ENCODE measurements at places on chromosomes 12 and 14.
A peak's percentile ranks its signal among the peaks of the same experiment; 100 is the strongest.

- DNase-seq: no peak
These were observed 463.1 kb downstream of the RAD51B start for GRCh38 chr14:68282479-68283377.

DNA sequence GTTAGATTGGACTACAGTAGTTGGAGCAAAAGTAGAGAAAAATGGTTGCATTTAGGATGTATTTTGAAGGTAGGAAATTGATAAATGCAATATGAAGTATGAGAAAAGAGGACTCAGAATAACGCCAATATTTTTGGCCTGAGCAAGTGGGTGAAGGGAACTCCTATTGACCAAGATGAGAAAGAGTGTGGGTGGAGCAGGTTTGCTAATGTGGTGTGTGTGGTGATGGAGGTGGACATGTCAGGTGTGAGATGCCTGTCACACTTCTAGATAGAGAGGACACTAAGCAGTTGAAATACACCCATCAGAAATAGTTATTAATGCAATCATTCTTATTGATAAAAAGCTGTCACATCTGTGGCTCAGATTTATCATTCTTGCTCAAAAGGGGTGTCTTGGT, 7.3 kb downstream of the GUCY2C start:
- no peak for DNase-seq

- DNase-seq: no peak
These were observed 49.2 kb downstream of the NINJ2 start for GRCh38 chr12:613996-614395.

GRCh38 chr12:50772877-50773276, 9.0 kb downstream of the ATF1 start:
- no peak for DNase-seq

- DNase-seq: peak; percentile 81
These were observed 132.8 kb downstream of the RMST start for GRCh38 chr12:97595426-97595831.

GRCh38 chr12:30753751-30754382, 884 bp downstream of the CAPRIN2 start:
- peak; percentile 98 for DNase-seq

- no peak for DNase-seq
These were observed 76.2 kb upstream of the KCNA1 start for GRCh38 chr12:4833524-4833923.

- no peak for DNase-seq
These were observed 48.7 kb downstream of the BEGAIN start for GRCh38 chr14:100538351-100539002.

- peak; percentile 51 for DNase-seq
These were observed 8.5 kb upstream of the PRKAB1 start for GRCh38 chr12:119659289-119659897.

GRCh38 chr14:64788706-64789105, 84.5 kb downstream of the PLEKHG3 start:
- peak; percentile 67 for DNase-seq

DNA sequence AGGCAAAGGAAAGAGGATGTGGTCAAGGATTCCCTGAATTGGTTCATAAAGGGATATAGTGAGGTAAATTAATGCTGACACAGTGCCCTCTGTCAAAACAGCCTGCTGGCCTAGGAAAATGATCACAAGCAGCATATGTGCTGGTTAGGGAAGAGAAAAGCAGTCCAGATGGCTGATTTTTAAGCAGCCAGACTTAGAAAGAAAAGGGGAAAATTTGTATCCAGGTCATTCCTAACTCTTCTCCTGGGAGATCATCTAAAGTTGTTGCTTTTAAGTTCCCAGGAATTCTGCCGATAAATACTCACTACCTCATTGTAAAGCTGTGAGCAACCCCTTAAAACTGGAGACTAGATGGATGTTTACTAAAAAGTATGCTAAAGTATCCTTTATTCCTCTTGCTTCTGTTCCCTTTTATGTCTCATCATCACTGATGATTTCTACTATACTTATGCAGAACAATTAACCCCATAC, 46.4 kb upstream of the CNOT2 start:
- peak; percentile 66 for DNase-seq

DNA sequence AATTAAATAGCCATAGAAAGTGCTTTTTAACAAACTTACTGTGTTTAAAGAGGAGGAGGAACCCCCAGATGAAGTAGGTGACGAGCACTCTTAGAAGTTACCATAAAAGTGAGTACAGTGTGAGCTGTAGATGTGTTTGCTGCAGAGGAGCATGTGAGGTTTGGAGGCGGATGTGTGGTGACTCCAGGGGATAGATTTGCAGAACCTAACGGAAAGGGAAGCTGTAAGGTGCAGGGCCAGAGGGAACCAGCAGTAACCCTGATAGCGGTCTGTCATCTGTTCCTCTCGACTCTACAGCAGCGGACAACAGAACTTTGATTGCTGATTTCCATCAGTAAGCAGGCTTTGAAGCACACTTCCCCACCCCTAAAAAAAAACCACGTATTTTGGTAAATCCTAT, 5.2 kb downstream of the CALM1 start:
- DNase-seq: no peak

DNA sequence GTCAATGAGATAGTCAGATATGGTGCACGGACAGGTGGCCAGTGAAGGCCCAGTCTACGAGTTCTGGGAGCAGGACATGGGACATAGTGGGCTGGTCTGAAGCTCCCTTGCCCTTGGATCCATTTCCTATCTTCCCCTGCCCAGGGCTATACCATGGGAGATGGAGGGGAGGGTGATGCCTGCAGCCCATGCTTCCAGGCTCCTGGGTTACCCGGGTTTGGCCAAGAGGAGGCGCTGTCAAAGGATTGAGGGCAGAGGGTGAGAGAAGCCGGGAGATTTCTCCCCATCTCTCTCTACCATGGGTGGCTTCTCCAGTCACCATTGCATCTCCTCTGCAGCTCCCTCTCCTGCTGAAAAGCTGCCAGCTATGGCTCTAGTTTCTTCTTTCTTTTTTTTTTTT, 52.8 kb upstream of the LHX5 start:
- no peak for DNase-seq

GRCh38 chr14:37201724-37202123, 4.0 kb downstream of the MIPOL1 start:
- DNase-seq: no peak

DNA sequence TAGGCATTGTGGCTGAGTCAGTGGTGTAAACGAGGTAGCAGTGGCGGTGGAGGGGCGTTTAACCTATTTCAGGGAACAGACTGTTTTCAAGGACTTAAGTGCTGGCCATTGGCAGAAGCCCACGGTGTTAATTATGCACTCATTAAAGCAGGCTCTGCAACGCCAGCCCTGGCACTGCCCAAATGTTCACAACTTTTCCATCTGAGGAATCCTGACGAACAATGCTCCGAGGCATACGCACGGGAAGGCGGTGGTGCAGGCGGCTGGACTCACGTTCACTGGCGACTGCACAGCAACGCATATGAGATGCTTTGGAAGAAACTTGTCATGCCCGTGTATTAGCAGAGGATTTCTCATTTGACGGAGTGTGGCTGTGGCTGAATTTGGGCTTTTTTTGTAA, 70.6 kb upstream of the SLC24A4 start:
- DNase-seq: peak; percentile 62

- DNase-seq: no peak
These were observed 53.4 kb upstream of the EVL start for GRCh38 chr14:100011628-100012325.

- peak; percentile 92 for DNase-seq
These were observed 827.6 kb downstream of the NRXN3 start for GRCh38 chr14:78997811-78998210.

DNA sequence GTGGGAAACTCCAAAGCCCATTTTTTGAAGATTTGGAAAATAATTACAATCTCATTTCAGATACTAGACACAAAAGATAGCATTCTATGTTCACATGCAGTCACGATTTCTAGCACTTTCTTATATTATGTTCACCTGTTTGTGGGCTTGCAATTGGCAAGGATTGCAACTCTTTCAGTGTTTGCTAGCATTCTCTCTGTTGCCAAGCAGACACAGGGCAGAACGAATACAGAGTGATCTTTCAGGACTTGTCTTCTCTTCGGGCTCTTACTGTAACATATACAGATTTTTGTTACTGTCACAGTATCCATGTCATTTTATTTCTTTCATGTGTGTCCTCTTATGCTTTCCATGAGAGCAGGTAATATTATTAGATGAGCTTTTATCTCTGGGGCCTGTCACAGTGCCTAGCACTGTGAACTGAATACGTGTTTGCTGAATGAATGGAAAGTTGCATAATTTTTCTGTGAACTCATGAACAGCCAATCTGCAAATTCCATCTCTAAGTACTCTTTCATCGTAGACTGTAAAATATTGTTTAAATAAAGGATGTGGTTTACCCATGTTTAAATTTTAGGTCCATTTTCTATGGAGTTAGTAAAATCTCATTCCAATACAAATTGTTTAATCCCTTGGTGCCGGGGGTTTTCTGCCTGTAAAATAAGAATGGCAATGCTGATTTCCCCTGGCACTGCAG, 105.1 kb downstream of the BMP4 start:
- no peak for DNase-seq

- peak; percentile 26 for DNase-seq
These were observed 124.2 kb downstream of the NPAS3 start for GRCh38 chr14:33062881-33063280.

DNA sequence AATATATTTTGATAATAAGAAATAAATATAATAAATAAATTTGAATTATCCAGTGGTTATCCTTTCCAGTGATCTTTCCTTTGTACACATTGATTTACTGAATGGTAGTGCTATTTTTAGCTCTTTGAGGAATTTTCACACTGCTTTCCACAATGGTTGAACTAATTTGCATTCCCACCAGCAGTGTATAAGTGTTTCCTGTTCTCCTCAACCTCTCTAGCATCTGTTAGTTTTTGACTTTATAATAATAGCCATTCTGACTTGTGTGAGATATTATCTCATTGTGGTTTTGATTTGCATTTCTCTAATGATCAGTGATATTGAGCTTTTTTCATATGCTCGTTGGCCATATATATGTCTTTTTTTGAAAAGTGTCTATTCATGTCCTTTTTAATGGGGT, 333.7 kb downstream of the RAD51B start:
- DNase-seq: no peak

GRCh38 chr14:42353315-42353714, 746.6 kb downstream of the LRFN5 start:
- DNase-seq: no peak

GRCh38 chr12:123960856-123961255, 11.8 kb downstream of the CCDC92 start:
- DNase-seq: peak; percentile 75

DNA sequence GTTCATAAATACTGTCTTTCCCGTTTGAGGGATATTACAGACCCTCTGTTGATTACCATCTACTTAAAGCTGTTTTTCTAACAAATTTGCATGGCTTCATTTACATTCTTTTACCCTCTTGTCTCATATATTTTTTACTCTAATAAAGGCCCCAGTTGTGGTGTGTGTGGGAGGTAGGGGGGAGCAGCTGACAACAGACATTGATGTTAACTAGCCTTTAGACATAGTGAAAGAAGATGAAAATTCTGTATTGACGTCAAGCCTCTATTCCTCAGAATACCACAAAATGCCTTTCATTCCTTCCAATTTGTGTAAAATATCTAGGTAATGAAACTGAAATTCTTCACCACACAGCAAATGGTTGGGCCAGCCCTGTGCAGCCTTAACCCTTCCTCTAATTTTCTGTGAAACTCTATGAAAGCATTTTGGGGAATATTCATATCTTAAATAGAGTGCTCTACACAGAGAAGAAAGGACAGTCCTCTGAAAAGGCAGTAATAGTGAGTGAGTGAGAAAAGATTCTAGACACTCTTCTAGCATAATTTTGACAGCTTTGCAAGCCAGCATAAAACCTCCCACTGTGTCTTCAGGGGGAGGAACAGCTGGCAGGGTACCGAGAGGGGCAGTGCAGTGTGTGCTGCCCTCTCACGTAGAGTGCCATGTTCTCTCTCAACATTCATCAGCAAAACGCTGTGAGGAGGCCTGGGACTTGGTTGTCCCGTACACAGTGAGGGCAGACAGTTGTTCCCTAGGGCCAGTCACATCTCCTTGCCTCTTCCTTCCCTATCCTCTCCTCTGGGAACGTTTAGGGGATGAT, 20.1 kb upstream of the CERS5 start:
- DNase-seq: no peak

- no peak for DNase-seq
These were observed 113.7 kb downstream of the SAMD4A start for GRCh38 chr14:54680651-54681050.

- no peak for DNase-seq
These were observed 56.6 kb downstream of the GPATCH2L start for GRCh38 chr14:76208340-76208739.

DNA sequence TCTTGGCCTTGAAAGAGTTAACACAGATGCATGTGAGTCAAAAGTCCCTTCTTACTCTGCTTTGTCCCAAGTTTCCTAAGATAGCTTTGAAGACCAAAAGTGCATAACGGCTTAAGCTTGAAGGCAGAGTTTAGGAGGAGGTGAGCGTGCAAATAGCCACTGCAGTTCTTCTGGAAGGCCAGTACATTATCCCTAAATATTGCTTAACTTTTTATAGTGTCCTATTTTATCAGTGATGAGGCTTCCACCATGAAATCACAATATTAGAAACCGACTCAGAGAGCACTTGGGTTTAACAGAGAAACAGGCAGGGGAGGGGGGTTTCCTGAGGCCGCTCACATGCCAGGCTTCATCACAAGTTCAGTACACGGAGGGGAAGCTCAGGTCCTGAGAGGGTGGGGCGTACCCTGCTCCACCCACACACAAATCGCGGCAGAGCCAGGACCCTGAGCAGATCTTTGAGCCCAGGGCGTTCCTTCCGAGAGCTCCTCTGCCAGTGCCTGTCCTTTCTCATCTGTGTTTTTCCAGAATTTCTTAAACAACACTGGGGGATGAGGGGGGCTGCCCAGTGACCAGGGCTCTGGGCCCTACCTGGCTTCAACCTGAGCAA, 26.8 kb upstream of the BDKRB2 start:
- no peak for DNase-seq

- DNase-seq: peak; percentile 35
These were observed 123.2 kb upstream of the FOXN3 start for GRCh38 chr14:89540009-89540829.
